ENCODE measurements at places on chromosomes 6 and 20.

GRCh38 chr6:127190552-127190951 is 72.1 kb downstream of the RSPO3 start:
- no peak for DNase-seq

- no peak for DNase-seq
Observed at GRCh38 chr6:118249680-118250079, 298.4 kb upstream of the PLN start.

DNA sequence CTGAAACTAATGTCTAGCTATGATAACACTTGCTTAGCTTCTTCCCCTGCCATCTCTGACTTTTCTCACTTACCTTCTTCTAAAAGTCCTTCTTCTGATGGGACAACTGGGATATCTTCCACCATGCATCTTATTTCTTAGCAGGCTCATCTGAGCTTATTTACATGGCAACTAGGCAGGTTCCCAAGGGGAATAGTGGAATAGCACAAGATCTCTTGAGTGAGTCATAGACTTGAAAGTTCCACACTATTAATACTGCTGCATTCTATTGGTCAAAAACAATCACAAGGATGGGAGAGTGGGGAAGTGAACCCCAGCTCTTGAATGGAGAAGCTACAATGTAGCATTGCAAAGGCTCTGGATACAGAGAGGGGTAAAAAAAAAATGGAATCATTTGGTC is 142.1 kb downstream of the HAO1 start:
- DNase-seq = no peak

- peak; percentile 8 for DNase-seq
Observed at GRCh38 chr6:86192123-86192522, 549.4 kb upstream of the SYNCRIP start.

DNA sequence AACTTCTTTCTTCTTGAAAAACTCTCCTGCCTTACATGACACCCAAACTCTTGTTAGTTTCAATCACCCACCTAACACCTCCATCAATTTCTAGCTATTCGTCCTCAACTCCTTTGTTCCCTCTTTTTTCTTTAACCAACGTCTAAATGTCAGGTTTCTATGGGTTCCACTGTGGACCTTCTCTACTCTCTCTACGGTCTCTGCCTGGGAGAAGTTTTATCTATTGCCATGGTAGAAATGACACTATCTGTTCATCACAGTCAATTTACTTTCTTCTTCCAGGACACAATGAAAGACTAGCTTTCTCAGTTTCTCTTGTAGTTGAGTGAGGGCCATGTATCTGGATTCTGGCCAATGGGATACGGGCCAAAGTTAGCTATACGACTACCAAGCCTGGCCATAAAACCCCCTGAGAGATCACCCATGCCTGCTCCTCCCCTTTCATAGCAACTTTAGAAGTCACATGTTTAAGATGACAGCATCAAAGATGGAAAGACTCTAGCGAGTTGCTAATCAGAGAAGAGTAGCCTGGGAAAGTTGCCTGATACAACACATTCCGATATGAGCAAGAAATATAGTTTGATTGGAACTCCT is 17.9 kb downstream of the RNGTT start:
- DNase-seq = no peak

DNA sequence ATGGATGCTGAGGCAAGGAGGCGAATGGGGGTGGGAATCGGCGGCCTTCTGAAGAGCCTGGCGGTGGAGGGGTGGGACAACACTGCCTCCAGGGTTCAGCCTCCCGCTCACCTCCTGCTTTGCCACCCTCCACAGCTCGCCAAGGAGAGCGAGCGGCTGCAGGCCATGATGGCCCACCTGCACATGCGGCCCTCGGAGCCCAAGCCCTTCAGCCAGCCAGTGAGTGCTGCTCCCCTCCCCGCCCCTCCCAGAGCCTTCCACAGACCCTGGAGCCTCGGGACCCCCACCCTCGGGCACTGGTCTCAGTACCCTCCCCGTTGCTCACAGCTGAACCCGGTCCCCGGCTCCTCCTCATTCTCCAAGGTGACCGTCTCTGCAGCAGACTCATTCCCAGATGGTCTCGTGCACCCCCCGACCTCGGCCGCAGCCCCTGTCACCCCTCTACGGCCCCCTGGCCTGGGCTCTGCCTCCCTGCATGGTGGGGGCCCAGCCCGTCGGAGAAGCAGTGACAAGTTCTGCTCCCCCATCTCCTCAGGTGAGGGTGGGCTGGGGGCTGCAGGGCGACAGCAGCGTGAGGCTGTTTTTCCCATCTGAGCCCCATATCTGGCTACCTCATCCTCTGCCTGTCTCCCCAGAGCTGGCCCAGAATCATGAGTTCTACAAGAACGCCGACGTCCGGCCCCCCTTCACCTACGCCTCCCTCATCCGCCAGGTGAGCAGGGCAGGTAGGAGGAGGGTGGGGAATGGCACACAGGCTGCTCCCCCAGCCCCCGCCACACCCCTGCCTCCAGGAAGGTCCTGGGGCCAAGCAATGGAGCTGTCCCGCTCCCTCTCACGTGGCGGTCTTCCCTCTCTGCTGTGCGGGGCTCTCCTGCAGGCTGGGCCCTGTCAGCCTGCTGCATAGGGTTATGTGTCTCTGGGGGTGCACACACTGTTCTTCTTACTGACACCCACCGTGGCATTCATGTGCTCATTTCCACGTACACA is 43.7 kb downstream of the FOXP4 start:
- no peak for DNase-seq

- no peak for DNase-seq
Observed at GRCh38 chr20:38072898-38073297, 39.4 kb downstream of the RPRD1B start.

DNA sequence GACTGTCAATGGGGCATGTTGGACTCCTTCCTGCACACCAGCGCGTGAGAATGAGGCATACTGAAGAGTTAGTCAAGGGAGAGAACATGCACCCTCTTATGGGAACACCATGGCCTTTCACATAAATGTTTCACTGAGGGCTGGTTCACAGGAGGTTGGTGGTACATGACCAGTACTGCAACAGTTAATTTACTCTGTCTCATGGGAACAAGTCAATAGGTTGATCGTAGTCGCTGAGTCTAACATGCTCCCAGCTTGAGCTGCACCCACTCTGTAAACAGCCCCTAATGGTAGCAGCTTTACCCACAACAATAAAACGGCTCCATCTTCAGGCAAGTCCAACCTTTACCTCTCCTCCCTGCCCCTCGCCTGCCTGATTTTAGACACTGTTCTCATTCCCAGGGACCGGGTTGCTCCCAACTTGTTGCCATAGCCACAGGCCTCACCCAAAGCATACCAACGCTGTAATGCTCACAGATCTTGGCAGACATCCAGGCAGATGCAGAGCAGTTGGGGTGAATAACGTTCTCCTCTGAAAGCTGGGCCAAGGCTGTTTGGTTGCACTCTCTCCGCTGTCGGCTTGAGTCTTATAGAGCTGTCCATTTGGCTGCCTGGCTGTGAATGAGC is 111.3 kb downstream of the LY86 start:
- no peak for DNase-seq

GRCh38 chr6:104954190-104954797 is 2.6 kb upstream of the LIN28B start:
- DNase-seq = no peak

DNA sequence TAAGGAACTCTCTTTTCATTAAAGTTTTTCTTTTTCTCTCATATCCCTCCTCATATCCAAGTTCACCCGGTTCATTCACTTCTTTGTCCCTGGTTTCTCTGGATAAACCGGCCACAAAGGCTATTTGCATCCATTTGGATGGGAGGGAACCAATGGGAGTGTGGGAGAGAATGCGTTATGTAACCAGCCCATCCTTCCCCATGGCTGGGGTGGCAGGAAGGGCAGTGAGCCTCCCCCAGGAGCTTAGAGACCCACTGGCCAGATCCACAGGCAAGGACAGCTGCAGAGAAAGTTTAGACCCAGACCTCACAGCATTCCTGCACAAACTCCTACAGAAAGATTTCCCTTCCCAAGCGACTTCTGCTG is 10.7 kb downstream of the CASS4 start:
- no peak for DNase-seq

GRCh38 chr6:30357678-30358540 is 13.0 kb downstream of the RPP21 start:
- no peak for DNase-seq

- DNase-seq = no peak
Observed at GRCh38 chr6:100472674-100473073, 8.0 kb upstream of the SIM1 start.

- no peak for DNase-seq
Observed at GRCh38 chr6:162941128-162941527, 213.4 kb downstream of the PACRG start.

DNA sequence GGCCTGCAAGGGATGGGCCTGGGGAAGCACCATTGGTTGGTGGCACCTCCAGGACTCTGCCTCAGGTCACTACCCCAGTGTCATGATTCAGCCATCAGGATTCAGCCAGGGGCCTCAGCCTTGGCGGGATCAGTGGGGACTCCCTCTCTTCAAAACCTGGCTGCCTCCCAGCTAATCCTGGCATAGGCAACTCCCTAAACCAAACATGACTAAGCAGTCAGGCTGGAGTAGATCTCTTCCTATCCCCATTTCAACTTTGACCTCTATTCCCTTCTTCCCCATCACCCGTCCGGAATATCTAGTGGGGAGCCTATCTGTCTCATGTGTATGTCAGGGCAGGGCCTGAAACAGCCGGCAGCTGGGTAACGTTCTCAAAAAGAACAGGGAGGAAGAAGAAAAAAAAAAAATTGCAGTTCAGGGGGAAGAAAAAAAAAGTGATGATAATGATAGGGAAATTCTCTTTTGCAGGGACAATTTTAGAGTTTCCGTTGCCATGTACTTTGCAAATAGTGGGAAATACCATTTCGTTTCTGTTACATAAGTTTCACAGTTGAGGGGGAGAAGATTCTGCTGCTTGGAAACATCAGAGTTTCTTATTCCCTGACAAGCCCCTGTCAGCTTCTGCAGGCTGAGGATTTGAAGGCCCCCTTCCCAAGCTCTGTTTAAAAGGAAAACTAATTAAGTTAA is 4.1 kb upstream of the PREX1 start:
- no peak for DNase-seq

- no peak for DNase-seq
Observed at GRCh38 chr6:41040940-41041536, 1.2 kb upstream of the TSPO2 start.

GRCh38 chr6:113696960-113697359 is 160.2 kb upstream of the MARCKS start:
- no peak for DNase-seq

- DNase-seq = no peak
Observed at GRCh38 chr6:33313105-33313708, 671 bp downstream of the TAPBP start.

GRCh38 chr6:17392978-17393891 is at the start of gene CAP2:
CAP2 (plus strand) TSS chr6:17393595; CDS start chr6:17421556, 27,961 bp downstream.
- no peak for DNase-seq

GRCh38 chr6:75368151-75368779 is 83.7 kb upstream of the TMEM30A start:
- DNase-seq = no peak

DNA sequence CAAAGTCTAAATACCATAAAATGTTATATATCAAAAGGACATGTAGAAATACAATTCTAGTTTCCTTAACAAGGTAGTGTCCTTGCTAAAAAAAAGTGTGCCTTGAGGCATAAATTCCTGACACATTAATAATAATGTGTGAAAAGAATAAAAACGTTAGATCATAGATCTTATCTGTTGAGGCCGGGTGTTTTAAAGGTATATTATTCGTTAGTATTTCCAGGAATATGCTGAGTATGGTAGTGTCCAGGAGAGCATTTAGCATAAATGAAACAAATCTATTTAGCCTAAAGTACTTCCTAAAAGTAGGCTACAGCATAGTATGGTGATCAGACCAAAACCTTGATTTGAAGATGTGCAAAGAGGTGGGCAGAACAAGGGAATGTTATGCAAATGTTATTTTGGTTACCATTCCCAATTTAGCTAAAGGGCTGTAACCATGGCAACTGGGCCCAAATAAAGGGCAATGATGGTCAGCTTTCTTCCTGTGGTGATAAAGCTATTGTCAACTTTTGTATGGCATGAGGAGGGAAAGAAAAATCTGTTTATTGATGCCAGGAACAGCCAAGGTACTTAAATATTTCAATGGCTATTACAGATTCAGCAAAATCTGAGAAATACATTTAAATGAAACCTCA is 18.9 kb downstream of the MKKS start:
- DNase-seq = no peak

DNA sequence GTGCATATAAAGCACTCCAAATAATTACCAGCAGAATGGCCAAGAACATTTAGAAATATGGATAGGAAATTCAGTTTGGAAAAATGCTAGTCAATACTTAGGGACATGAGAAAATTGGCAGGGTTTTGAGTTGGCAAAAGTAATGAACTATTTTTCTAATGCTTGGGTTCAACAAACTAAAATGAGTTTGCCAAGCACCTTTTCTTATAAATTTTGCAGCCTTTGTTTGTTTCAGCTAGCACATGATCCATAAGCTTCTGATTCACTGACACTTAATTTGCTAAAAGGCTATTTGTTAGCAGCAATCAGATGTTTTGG is 324.8 kb downstream of the QKI start:
- no peak for DNase-seq

DNA sequence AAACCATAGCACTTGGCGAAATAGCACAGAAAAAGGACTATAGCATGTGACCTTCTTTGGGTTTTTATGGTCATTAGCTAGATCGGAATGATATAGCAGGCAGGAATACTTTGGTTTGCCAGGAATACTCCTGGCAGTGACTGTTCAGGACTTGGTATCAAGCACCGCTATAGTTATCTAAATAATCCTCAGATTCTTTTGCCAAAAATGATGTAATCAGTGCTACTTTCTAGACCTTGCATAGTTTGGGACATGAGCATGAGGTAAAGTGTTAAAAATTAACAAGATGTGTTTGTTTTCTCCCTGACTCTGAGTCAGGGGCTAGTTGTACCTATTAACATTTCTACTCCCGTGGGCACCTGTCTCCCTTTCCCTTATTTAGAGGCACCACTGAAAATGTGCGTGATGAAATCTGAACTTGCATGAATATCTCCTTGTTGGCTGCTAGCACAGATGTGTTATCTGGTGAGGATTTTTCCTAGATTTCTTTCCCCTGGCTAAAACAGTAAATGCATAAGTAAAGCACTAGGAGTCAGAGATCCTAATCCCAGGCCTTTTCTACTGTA is 511.0 kb downstream of the CDKAL1 start:
- no peak for DNase-seq

- DNase-seq = no peak
Observed at GRCh38 chr6:44849806-44850205, 462.3 kb downstream of the CDC5L start.

GRCh38 chr20:13947719-13948118 is 42.7 kb downstream of the SEL1L2 start:
- no peak for DNase-seq

DNA sequence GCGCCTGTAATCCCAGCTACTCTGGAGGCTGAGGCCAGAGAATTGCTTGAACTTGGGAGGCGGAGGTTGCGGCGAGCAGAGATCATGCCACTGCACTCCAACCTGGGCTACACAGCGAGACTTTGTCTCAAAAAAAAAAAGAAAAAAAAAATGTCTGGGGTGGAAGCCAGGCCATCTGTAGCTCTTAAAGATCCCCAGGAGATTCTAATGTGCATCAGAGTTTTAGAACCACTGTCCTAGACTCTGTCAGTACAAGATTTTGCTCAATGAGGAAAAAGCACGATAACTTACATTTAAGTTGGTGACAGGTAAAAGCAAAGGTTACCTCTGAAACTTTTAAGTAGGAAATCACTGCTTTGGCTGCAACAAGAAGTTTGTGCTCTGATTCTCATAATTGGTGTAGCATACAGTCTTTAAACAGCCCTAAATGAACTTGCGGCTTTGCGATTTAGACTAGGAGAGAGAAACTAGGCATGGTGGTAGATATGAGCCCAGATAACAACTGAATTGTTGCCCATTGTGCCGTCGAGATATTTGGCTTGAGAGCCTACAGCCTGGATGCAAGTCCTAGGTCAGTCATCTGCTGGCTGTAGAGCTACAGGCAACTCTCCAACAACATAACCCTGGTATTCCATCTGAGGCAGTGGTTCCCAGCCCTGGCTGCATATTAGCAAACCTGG is 67.2 kb downstream of the BACH2 start:
- DNase-seq = no peak
